ENCODE measurements at places on chromosomes 6 and 20.

- DNase-seq, result no peak
These were observed 428.8 kb upstream of the ARID1B start for GRCh38 chr6:156348424-156348823.

GRCh38 chr20:39326050-39326449, 363.9 kb downstream of the DHX35 start:
- DNase-seq, result no peak

GRCh38 chr6:72032086-72032485, 145.7 kb downstream of the RIMS1 start:
- DNase-seq, result peak; percentile 47

- peak; percentile 68 for DNase-seq
These were observed 144.0 kb upstream of the AGPAT4 start for GRCh38 chr6:161417717-161418462.

DNA sequence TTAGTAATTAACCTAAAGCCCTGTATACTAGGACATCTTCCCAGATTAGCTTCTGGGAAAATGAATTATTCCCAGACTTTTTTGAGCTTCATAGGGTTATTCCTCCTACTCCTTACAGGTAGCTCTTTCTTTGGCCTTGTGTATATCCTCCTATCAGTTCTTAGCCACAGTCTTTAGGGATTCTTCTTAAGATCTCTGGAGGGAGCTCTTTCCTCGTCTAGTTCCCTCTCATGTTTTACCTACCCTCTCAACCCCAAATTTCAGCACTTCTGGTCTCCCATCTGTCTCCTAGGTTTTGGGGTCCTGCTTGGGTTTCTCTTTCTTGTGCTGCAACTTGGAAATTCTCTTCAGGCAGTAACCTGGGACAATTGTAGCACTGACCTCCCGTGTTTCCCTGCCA, 46.4 kb upstream of the SLC35B3 start:
- DNase-seq, result peak; percentile 10

DNA sequence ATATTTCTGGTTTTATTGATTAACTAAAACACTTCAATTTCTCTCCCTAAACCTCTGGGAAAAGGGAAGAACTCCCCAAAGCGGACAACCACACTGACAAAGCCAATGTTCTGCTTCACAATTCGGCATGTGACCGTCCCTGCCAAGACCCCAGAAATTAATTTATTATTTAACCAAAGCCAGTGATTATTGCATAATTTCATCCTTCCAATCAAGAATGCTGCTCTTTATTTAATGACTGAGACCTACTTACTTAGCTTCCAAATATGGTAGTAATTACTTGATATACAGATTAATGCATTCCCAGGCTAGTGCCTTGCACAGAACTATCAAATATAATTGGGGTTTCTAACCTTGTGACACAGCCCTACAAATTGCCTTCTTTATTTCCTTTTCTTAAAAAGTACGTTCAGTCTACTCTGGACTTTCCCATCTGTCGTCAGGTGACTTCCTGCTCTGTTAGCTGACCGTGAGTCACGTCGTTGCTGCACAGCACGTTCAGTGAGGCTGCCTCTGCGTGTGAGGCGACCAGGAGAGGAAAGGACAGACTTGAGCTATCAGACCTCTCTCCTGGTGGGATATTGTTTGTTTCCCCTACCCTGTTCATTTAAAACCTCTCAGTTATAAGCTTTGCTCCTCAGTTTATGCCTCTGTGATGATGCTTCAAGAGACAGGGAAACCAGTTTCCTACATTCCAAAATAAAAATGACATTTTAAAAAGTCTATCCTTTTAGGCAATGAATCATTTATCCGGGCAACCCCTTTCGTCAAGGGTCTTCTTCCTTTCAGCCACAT, 55.7 kb upstream of the TNFAIP3 start:
- DNase-seq, result peak; percentile 87

All from EH (cell line).